NAMALWA (cell line): ENCODE measurements at places on chromosomes 1 and 21.

DNA sequence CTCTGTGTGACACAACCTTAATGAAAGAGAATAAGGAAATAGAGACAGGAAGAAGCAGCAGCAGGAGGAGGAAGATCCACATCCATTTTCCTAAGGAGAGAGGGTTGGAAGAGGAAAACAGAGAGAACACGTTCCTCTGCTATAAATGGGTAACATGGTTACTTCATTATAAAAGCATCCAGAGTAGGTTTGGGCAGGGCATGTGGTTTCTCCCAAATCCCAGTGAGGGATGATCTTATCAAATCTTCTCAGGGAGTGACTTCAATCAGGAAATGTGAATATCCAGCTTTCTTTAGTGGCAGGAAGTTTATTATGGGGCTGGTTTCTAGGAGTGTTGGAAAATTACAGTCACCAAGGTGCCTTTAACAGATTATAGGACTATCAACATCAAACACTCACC, 11.1 kb downstream of the CYP2J2 start:
- DNase-seq = no peak

DNA sequence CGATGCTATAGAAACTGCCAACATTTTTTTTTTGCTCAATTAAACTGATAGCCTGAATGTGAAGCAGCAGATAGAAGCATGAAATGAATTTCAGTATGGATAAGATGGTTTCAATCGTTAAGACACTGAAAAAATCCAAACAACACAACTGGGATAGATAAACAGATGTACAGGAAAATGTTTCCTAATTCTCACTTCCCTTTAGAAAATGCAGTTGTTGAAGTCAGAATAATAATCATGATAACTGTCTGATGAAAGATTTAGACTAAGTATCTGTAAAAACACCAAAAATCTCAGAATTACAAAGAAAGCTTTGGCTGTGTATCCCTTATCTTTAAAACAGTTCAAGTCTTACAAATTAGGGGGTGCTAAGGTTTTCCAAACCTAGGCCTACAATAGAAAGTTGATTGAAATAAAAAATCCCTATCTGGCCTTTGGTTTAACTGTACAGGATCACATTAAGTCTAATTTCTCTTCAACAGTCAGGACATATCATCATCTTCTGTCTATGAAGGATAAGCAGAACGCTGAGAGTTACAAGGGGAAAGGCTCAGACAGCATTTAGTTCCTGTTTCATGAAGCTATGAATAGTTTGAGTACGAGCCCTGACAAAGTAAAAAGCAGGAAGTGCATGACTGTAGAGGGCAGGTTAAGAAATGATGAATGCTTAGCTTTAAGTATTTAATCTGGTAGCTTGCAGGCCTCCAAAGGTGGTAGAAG, 203.2 kb downstream of the APP start:
- peak; percentile 80 for DNase-seq

DNA sequence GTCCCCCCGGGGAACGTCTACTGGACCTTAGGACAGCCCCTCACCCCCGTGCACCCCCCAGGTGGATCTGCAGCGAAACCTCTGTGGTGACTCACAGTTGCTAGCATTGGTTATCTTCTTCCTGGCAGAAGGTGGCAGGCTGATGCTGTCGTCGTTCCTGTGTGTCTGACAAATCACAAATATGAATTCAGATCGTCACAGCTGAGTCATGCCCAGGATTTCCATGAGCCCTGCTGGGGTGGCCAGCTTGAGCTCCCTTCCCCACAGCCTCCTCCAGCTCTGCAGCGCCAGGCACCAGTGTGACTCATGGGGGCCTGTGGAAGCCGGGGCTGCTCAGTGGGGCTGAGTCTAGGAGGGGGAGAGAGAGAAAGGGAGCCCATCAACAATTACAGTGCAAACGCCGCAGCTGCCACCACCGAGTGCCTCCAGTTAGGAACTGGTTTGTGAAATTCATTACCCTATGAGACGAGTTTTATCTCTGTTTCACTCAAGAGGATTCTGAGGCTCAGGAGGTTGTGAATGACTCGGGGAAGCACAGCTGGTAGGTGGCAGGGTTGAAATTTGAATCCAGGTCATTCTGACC, 197.9 kb downstream of the DYRK1A start:
- peak; percentile 75 for DNase-seq

DNA sequence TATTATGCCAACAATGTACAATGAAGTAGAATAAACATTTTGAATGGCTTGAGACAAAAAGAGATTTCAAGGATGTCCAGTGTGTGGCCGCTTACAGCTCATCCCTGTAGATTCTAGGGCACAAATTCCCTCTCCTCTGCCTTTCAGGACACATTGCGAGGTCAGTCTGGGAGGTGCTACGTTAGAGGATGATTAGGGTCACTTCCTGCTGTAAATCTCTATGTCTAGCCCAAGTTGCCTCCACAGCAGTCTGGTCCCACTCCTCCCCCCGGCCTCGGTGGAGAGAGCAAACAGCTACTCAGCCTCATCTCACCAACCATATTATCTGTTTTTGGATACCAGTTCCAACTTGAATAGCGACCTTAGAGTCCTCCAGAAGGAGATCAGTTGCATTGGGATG, 17.0 kb downstream of the KCNJ10 start:
- DNase-seq = no peak

- no peak for DNase-seq
Measured at GRCh38 chr1:212591922-212592321, 16.6 kb upstream of the ATF3 start.

GRCh38 chr1:68442822-68443556, 6.8 kb downstream of the RPE65 start:
- peak; percentile 68 for DNase-seq

DNA sequence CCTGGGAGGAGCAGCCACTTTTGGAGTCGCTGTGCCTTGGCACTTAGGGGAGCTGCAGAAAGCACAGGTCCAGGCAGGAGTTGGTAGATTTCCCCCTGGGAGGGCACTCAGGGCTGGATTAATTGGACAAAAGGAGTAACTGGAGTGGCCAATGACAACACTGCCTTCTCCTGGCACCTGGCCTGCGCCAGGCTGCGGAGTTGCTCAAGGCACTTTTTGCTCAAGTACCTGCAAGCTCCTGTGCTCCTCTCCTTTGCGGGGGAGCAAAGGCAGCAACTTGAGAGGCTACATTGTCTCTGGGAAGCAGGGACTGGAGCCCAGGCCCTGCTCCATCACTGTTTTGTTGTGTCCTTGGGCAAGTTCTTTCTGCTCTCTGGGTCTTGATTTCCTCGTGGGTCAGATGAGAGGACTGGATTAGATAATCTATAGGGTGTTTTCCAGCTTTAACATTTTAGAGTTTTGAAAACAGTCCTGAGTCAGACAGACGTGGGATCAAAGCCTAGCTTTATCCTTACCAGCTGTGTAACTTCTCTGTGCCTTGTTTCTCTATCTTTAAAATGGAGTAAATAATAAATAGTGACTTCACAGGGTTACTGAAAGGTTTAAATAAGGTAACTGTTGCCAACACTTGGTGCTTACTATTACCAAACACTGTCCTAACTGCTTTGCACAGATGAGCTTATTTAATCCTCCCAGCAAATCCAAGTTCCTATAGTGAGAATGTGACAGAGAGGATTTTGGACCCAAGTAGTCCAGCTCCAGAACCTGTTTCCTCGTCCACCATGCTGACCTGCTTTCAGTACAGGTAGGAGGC, 18.0 kb upstream of the GRHL3 start:
- no peak for DNase-seq

GRCh38 chr1:230537456-230537855, 104.8 kb upstream of the COG2 start:
- peak; percentile 25 for DNase-seq

DNA sequence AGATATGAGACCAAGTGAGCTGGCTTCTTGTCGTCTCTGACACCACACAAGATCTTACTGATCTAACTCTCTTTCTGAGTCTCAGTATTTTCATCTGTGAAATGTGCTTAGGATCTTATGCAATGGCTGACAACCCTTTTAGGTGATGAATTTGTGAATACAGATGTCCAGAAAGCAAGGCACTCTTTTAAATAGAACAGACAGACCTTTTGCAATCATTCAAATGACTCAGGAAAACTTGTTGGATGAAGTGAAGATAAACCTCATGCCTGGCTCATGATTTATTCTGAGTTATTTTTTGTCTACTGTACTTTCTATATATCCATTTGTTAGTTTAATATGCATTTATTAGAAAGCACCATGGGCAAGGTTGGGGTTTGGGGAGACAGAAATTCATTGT, 411.3 kb downstream of the PTPRU start:
- DNase-seq = no peak

- DNase-seq = no peak
Measured at GRCh38 chr1:156559086-156559796, 13.1 kb downstream of the IQGAP3 start.

DNA sequence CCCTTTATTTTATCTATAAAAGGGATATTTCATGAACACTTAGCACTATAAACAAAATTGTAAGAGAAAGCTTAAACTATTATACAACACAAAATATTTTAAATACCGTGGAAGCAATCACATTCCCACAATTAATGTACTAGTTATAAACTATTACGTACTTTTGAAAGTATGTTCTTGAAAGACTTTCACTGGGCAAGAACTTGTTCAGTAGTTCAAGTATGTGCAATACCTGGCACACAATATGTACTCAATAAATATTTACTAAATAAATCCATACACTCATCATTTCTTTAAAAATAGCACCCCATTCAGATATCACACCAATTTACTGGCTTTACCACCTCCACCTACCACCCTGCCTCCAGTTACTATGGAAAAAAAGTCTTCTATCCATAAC, 12.6 kb upstream of the FMO2 start:
- no peak for DNase-seq

DNA sequence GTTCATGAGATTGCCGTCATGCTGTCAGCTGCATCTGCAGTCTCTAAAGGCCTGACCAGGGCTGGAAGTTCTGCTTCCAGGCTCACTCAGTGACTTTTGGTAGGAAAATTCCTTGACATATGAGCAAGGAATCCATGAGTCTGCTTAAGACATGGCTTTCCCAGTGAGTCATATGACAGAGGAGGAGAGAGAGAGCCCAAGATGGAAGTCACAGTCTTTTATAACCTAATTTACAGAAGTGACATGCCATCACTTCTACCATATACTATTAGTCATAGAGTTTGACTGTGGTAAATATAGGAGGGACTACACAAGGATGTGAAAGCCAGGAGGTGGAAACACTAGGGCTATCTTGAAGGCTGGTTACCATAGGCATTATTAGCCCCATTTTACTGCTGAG, 115.2 kb downstream of the ROR1 start:
- no peak for DNase-seq

- no peak for DNase-seq
Measured at GRCh38 chr1:162892906-162893611, 32.1 kb upstream of the CCDC190 start.

DNA sequence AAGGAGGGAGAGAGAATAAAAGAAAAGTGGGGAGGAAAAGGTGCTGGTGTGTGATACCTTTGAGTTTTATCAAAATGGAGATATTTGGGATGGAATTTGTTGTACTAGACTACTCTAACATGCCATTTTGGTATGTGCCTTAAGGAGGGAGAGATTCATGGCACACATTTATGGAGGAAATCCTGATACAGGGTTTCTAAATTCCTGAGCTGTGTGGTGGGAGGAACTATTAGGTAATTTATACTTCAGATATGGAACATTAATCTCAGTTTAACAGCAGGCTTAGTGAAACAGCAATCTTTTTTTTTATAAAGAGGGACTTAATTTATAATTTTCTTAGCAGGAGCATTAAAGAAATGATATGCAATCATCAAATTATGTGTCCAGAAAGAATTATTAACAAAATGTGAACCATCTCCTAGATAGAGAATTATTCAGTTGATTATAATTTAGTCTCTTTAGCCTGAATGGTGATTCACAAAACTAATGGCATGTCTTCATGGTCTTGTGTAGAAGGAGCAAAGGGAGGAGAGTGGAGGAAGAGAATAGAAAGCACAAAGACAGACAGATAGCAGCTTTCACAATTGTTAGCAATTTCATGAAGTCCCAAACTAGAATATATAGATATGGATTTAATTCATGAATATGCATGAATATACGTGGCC, 301.6 kb downstream of the HLX start:
- no peak for DNase-seq

- no peak for DNase-seq
Measured at GRCh38 chr1:61098333-61098732, 16.0 kb downstream of the NFIA start.

- no peak for DNase-seq
Measured at GRCh38 chr1:197706601-197707000, 68.7 kb downstream of the DENND1B start.

GRCh38 chr1:27383039-27383605, at the start of gene CD164L2:
Gene CD164L2, minus strand, starts transcription at chr1:27383333. Its CDS starts 94 bp downstream, at chr1:27383239.
- no peak for DNase-seq

GRCh38 chr1:198788561-198789064, 149.8 kb downstream of the PTPRC start:
- DNase-seq = peak; percentile 84

DNA sequence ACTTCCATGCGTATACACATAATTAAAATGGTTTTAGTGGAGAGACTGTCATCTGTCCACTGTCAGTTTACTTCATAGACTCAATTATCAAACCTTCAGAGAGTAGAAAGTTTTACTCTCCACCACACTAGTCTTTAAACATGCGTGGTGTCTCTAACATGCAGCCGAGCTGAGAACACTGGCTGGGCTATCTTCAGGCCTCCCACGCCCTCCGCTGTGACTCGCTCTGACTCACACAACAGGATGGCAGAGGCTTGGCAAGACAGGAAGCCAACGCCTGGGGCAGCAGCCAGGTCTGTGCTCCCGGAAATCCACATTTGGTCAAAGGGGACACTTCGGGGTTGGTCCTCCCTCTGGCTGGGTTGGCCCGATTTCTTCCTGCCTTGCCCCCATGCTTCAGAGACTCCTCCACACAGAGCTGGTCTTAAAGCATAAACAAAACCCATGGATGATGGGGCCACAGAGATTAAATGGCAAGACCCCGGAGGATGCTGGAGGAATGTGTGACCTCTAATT, 22.7 kb upstream of the IFNGR2 start:
- no peak for DNase-seq

DNA sequence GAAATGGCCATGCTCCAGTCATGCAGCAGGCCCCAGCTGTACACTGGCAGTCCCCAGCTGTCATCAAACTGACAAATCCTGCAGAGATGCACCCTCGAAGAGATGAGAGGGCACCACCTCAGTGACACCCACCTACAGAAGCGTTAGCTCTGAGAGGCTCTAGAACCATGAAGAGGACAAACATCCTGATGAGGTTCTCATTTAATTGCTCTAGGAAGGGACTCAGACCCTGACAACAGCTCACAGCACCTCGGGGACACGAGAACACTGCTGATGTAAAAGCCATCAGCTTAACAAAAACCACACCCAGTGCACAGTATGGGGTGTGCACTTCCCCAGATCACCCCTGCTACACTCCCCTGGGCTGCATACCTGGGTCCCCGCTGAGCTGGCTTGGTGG, 3.4 kb downstream of the ZNF496 start:
- no peak for DNase-seq

GRCh38 chr21:37281579-37281978, 14.4 kb upstream of the VPS26C start:
- no peak for DNase-seq

GRCh38 chr1:175237389-175237788, 44.8 kb upstream of the KIAA0040 start:
- peak; percentile 42 for DNase-seq

- no peak for DNase-seq
Measured at GRCh38 chr1:37317870-37318467, 156.4 kb upstream of the ZC3H12A start.
